ENCODE measurements at places on chromosomes 3 and 15. TPM values are rescaled to one million over a fixed set of nuclear protein-coding genes. Genes with fewer than 3 reads are reported as not detected.

Gene CFAP100
- total RNA-seq = not detected

Gene ISG20
- total RNA-seq = 44.3 TPM

Gene PLCL2
- 8.7 TPM for total RNA-seq

Gene MCF2L2
- total RNA-seq = 0.15 TPM

Gene SGO1
- 16.0 TPM for total RNA-seq

Data from A549 treated with CpdA at 1 μM for 4 hours (cell line).